AG20443 (cell line): ENCODE measurements at places on chromosomes 3 and 15.
A peak's percentile ranks its signal among the peaks of the same experiment; 100 is the strongest.

GRCh38 chr15:81292523-81293001 is 31.4 kb downstream of the STARD5 start:
- no peak for DNase-seq

DNA sequence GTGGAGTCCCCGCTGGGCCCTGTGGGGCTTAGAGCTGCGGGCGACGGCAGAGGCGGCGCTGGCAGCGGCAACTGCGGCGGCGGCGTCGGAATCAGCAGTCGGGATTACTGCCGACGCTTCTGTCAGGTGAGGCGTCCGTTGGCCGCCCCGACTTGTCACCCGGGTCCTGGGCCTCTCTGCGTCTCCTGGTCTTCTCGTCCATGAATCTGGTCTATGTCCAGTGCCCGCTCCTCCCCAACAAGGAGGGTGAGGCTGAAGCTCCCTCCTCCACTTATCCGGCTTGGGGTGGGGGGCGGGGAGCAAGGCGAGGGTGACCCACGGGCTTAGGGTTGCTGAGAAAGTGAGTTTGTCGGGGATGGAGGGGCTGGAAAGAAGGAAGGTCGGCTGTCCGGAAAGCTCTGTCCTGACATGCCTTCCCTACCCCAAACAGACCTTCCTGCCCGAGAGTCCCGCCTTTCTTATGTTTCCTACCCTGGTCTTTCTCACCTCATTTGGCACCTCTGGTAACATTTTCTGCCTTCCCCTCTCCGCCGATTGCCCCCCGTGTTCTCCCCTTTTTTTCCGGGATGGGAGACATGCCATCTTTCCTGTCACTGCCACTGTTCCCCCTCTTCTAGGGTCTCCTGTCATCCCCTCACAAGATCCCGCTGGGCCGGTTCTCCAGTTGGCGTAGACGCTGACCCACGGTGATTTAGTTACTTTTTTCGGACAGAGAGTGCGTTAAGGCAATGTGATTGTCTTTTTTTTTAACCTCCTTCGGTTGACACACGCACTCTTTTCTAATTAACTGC is 520 bp downstream of the ZNF654 start:
- peak; percentile 17 for DNase-seq

GRCh38 chr15:100711516-100712021 is 109.2 kb downstream of the ASB7 start:
- no peak for DNase-seq

- DNase-seq = no peak
Measured at GRCh38 chr3:56022619-56023018, 445.6 kb downstream of the ERC2 start.

- no peak for DNase-seq
Measured at GRCh38 chr3:38120693-38121450, 16.1 kb downstream of the ACAA1 start.

DNA sequence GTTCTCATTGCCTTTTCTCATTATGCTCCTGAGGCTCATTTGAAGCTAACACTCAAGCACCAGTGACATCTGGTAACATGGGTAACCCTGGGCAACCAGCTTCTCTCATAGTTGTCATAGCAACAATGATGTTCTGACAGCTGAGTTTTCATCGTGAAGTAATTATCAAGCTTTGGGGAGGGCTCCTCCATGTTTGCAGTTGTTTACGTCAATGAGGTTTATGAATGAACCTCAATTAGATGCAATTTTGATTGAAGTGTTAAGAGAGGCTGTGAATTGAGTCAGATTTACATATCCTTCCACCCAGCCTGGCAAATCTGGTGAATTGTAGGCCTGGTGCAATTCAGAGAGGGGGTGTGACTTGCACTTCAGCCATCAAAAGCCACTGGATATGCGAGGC is 119.3 kb upstream of the CHD2 start:
- DNase-seq = no peak

- no peak for DNase-seq
Measured at GRCh38 chr3:27696906-27697305, 25.2 kb downstream of the EOMES start.
